ENCODE measurements at places on chromosomes 1 and 21.

DNA sequence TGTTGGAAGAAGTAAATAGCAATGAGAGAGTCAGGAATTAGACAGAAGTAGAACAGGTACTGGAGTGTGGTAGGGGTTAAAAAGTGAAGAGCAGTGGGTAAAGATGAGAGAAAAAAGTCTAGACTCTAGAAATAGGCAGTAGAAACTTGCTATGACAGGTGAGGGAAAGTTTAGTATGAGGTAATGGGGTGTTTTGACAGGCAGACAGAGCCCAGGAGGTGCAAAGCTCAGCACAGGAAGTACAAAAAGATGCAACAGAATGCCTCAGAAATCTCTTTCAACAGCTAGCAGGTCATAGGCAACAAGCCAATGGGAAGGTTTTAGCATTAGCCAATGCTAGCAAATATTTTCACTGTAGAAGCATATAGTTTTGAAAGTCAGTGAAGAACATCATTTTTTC lies 319.1 kb upstream of the SGIP1 start:
- no peak for DNase-seq

DNA sequence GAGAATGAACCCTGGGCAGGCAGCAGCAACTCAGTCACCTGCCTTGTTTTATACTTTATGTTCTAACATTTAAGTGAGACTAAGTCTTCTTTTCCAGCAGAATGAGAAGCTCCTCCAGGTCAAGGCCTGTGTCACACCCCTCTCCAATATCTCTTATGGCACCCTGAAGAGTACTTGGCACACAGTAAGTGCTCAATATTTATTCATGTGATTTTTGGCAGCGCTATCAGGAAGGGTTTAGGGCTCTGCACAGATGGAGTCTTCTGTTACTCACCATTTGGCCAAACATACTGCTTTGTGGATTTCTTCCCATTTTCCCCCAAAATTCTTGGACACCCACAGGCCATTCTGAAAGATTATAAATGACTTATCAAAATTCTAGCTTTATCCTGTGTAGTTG lies 43.8 kb upstream of the MYBPHL start:
- no peak for DNase-seq

DNA sequence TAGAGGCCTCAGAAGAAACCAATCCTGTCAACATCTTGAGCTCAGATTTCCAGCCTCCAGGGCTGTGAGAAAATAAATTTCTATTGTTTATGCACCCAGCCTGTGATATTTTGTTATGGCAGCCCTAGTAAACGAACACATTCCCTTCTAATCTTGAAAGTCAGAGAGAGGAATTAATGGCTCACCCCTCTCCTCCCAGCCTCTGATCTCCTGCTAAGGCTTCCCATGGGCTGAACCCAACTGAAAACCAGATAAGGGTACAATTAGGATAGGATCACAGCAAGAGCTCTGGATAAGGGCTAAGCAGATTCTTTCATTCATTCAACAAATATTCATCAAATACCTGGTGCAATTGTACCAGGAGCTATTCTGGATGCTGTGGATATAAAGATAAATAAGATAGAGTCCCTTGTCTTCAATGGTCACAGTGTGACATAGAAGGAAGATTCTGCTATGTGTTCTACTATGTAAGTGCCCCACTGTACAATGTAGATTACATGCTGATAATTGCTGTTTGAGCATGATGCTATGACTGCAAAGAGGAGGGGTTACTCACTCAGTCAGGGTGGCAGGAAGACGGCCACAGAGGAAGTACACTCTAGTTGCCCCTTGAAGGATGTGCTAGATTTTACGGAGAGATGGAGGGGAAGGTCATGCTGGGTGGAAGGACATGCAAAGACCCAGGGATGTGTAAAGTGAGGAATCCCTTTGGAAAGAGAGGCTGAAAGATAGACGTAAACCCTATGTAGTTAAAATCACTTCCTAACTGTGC lies 203.3 kb upstream of the JUN start:
- no peak for DNase-seq

GRCh38 chr1:164602101-164602422 lies 43.1 kb downstream of the PBX1 start:
- no peak for DNase-seq

GRCh38 chr1:244851546-244852231 lies 12.7 kb downstream of the HNRNPU start:
- no peak for DNase-seq

DNA sequence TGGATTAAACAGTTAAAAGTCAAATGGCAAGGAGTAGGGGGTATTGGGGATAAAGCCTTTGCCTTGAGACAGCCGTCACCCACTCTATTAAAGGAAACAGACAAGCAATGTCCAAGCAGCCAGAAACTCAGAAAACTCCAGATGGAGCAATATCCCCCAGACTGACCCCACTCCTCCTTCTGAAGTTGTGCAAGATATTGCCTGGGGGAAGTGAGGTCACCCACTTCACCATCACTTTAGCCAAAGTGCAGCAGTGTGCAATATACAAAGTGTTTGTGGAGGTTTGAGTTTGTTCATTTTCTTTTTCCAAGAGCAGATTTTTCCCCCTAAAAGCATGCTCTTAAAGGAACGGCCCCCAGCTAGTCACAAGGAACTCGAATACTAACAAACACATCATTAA lies 125.1 kb downstream of the ETS2 start:
- DNase-seq = no peak

- DNase-seq = no peak
Observed at GRCh38 chr1:60169206-60169605, 95.6 kb upstream of the C1orf87 start.

GRCh38 chr1:1136547-1137230 lies 20.8 kb upstream of the C1orf159 start:
- no peak for DNase-seq

DNA sequence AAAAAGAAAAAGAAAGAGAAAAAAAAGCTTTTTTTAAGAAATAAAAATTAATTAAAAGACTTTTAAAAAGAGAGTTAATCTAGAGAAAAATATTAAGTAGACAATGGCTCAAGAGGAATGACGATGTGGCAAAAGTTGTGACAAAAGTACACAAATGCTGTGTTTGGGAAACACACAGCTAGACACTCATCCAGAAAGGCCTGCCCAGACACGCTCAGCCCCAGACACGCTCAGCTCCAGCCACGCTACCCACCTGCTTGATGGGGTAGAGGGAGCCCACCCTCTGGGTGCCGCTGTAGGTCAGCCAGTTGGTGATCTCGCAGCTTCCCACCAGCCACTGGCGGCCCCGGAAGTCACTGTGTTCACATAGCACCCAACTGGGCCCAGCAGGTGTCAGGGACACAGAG lies 10.2 kb downstream of the CD52 start:
- no peak for DNase-seq

DNA sequence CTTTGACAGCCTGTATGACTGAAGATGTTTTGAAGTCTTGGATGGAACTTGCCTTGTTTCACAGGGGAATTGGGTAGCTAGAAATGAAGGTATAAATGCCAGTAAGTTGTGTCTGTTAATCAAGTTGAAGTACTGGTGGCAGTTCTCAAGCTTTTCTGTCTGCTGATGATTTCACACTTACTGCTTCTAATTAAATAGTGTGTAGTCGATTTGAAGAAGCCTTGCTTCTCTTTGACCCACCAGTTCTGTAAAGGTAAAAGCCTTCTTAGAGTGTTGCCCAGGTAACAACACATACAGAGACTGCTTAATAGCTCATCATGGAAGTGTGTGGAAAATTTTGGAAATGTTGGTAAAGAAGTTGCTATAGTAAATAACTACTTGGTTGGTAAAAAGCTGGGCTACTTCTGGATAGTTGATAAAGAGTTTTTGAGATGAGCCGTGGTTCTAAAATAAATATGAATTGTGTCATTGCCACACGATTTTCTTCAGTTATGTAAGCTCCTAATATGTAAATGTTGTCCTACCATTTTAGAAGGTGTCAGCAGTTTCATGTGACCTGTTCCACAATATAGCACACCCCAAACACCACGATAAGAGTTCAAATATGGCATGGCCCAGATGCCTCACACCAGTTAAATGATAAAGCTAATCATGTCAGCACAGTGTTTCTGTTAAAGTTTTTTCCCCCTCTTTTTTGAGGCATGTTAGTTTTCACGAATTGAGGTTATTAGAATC lies 7.4 kb downstream of the RABGAP1L start:
- no peak for DNase-seq

DNA sequence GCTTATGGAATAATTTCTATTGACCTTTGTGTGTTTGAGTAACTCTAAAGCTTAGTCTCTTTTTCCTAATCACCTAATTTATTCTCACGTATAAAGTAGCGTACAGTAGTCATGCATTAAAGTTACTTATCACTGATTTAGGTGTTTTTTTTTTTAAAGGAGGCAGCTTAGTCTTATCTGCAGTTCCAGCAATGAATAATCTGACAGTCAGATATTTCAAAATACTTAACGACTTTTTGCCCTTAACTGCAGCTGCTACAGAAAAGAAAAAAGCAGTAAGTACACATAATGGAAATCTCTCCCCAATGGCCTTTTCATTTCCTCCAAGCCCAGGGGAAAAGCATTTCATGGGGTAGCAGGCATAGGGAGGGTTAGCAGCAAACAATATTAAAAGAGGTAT lies 54.6 kb downstream of the SLC35F3 start:
- DNase-seq = no peak

- DNase-seq = no peak
Observed at GRCh38 chr1:109185990-109186732, 27.6 kb upstream of the SARS1 start.

GRCh38 chr1:196381544-196381943 lies 226.7 kb downstream of the KCNT2 start:
- no peak for DNase-seq

GRCh38 chr1:109926662-109927300 lies 16.1 kb downstream of the CSF1 start:
- DNase-seq = no peak

DNA sequence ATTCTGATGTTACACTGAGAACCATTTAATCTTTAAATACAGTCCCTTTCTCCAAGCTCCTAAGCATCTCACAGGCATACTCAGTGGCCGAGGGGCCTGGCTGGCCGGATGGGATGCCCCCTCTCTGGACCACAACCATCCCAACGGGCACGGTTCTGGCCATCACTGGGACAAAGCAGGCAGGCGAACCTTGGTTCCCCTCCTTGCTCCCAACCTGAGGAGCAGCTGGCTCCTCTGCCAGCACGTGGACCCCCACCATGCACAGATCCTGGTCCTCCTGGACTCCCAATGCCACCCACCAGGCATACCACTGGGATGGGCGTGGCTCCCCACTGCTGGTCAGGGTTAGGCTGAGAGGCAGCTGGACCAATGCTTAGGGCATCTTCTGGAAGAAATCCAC lies 19.8 kb upstream of the PRDM16 start:
- DNase-seq = no peak

DNA sequence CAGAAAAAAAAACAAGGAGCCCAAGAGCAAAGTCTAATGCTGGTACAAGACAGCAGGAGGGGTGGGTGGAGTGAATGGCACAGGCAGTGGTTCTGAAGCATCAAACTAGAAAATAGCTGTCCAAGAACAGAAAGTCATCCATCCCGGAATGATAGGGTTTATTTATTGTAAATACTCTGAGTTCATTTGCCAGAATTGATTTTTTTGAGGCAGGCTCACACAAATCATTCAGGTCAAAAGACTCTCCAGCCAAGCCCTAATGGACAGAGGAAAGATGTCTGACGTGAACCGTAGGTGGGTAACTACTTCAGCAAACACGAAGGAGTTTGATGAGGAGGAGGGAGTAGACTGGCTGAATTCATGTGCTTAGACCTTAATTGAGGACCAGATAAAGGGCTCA lies 13.8 kb upstream of the DISP1 start:
- DNase-seq = no peak

DNA sequence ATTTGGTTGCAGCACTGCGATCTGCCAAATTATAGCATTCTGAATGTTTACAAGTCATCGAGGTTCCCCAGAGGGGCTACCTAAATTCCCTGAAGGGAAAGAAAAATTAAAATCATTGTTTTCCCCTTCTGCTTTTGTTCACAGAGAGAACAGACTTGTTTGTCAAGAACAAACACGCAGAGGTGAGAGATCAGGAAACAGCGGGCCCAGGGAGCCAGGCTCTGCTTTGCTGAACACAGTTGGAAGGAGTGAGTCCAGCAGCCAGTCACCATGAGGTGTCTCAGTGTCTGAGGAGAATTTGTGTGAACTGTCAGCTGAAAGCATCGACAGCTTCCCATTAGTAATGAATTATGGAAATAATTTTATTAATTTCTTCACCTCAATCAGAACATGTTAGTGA lies 52.5 kb downstream of the RWDD3 start:
- no peak for DNase-seq

DNA sequence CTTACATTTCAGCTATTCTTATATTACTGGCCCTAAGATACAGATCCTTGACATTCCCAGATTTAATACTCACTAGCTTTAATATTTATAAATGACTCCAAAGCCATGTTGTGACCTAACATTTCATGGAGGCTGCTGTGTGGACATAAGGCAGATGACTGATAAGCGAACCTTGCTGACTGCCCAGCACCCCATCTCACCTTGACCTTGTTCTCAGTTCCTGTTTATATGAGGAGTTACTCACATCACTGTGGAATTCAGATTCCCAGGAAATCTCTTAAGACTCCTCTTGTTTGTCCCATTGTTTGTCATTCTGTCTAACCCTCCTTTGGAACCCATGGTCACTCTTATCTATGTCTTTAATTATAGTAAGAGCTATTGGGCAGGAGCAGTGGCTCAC lies 21.9 kb downstream of the RAB3B start:
- no peak for DNase-seq

GRCh38 chr1:204180133-204180532 lies 14.0 kb upstream of the REN start:
- DNase-seq = no peak

DNA sequence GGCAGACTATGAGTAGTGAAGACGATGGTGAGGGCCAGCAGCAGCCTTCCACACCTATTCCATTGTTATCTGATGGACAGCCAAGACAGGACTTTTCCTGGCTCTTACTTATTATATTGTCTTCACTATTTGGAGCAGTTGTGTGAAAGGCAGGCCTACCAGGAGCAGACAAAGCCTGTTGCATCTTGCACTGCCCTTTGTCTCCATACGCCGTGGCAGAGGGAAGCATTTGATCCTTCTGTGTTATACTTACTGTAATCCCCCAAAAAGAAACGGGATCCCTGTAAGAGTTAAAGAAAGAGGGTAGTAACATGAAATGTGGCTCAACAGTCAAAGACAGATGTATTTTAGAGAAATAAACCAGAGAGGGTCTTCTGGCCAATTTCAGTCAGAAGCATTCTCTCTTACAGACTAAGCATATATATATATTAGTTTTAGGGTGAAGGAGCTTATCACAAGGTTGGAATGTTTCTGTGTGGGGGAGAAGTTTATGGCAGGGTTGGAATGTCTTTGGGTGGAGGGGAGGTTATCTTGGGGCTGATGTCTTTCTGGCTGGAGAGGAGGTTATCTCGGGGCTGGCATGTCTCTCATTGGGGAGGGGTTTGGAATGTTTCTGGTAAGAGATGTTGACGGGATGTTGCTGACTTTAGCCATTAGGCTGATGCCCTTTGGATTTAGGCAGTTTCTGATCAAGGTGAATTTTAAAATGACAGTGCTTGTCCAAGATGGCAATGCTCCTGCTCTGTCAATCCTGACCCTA lies 23.4 kb upstream of the HSD3B1 start:
- no peak for DNase-seq

GRCh38 chr1:97137862-97138514 lies 416.4 kb downstream of the PTBP2 start:
- no peak for DNase-seq
